Dorsolateral prefrontal cortex (tissue), 122 donors: ENCODE measurements at places on chromosomes 3 and 15. TPM values are rescaled to one million over a fixed set of nuclear protein-coding genes. Genes with fewer than 3 reads are reported as not detected.

Gene WHAMM
- total RNA-seq, result 12.4 TPM

GRCh38 chr3:195441476-195441991, 1.3 kb downstream of the ACAP2 start:
- DNase-seq, result peak; percentile 47

Gene TRANK1
- 55.5 TPM for total RNA-seq

Gene GOLGA6L9
- total RNA-seq, result 3.4 TPM

- DNase-seq, result no peak
Observed at GRCh38 chr15:58249646-58250312, 111.6 kb downstream of the AQP9 start.

GRCh38 chr3:47379411-47379899, 1.4 kb upstream of the PTPN23 start:
- DNase-seq, result no peak

DNA sequence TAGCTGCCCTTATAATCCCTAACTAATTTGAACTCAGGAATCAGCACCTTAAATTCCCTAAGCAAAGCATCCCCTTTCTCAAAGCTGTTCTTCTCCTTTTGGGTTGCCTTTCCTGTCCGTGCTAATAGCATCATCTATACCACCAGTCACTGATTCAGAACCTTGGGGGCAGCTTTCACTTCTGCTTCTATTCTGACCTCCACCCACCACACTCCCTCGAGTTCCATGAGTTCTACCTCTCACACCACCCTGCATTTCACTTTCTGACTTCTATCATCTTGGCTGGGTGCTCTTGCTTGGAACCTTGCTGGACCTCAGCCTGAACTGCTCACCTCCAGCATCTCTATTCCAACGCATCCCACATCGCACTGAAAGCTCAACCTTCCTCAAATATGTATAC, 55.4 kb upstream of the KCNMB2 start:
- DNase-seq, result no peak

Gene PLA2G4B
- total RNA-seq, result 21.3 TPM
